ENCODE measurements at places on chromosomes 5 and 9. TPM values are rescaled to one million over a fixed set of nuclear protein-coding genes. Genes with fewer than 3 reads are reported as not detected.

DNA sequence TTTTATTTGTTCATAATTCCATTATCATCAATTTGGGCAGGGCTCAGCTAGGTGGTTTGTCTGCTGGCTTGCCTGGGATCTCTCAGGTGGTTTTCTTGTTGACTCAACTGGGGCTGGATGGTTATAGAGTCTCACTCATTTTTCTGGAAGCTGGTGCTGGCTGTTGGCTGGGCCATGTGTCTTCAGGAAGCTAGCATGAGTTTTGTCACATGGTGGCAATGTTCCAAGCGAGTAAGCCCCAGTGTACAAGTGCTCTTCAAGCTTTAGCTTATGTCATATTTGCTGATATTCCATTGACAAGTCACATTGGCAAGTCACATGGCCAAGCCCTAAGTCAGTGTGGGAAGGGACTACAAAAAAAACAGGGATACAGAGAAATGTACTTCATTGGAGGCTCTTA is 2.3 kb upstream of the RASEF start:
- no peaks in the 10 kb centered on the region for H3K4me1 ChIP-seq
- peaks cover 33% of the 10 kb centered on the region for H3K27me3 ChIP-seq
- no peak overlapping the region for H3K27ac ChIP-seq
- no peak for DNase-seq
- H3K36me3 ChIP-seq = no peaks in the 10 kb centered on the region

- no peaks in the 10 kb centered on the region for H3K36me3 ChIP-seq
- DNase-seq = no peak
- H3K27ac ChIP-seq = no peak overlapping the region
- peaks cover 8% of the 10 kb centered on the region for H3K4me1 ChIP-seq
- H3K4me3 ChIP-seq = no peak overlapping the region
Measured at GRCh38 chr5:176633598-176633997, 3.1 kb downstream of the EIF4E1B start.

GRCh38 chr5:6711409-6712141 is 1.7 kb upstream of the TENT4A start:
- peaks cover 14% of the 10 kb centered on the region for H3K36me3 ChIP-seq
- H3K27ac ChIP-seq = peak overlapping the region; percentile 97
- no peak for DNase-seq
- H3K27me3 ChIP-seq = peaks cover 2% of the 10 kb centered on the region

GRCh38 chr9:134220311-134220710 is 55.9 kb upstream of the RNU6ATAC start:
- H3K4me3 ChIP-seq = no peak overlapping the region
- H3K4me1 ChIP-seq = no peaks in the 10 kb centered on the region
- H3K36me3 ChIP-seq = no peaks in the 10 kb centered on the region
- DNase-seq = no peak
- H3K27me3 ChIP-seq = no peaks in the 10 kb centered on the region

DNA sequence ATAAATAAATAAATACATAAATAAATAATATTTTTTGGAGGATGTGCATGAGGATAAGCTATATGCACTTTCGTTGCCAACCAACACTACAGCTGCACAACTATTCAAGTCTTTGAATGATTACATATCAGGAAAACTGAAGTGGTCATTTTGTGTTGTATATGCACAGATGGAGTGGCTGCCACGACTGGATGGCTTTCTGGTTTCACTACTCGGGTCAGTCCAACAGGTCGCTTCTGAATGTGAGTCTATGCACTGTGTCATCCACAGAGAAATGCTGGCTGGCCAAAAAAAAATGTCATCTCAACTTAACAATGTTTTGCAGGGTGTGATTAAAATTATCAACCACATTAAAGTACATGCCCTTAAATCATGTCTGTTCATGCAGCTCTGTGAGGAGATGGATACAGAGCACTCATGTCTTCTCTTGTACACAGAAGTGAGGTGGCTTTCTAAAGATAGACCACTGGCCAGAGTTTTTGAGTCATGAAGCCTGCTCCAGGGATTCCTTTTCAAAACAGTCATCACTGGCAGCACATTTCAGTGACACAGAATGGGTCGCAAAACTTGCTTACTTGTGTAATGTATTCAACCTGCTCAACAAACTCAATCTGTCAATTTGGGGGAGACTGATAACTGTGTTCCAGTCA is 589.8 kb upstream of the CYLC2 start:
- H3K27ac ChIP-seq = no peak overlapping the region
- no peak for DNase-seq
- no peak overlapping the region for H3K4me3 ChIP-seq
- no peaks in the 10 kb centered on the region for H3K4me1 ChIP-seq

GRCh38 chr5:169778622-169779596 is 141.8 kb downstream of the DOCK2 start:
- H3K27ac ChIP-seq = no peak overlapping the region
- no peak for DNase-seq
- peaks cover 9% of the 10 kb centered on the region for H3K4me1 ChIP-seq
- no peak overlapping the region for H3K4me3 ChIP-seq
- H3K27me3 ChIP-seq = no peaks in the 10 kb centered on the region

GRCh38 chr5:65873181-65873750 is 53.1 kb upstream of the ERBIN start:
- no peak overlapping the region for H3K27ac ChIP-seq
- no peak overlapping the region for H3K4me3 ChIP-seq
- DNase-seq = no peak
- no peaks in the 10 kb centered on the region for H3K27me3 ChIP-seq

DNA sequence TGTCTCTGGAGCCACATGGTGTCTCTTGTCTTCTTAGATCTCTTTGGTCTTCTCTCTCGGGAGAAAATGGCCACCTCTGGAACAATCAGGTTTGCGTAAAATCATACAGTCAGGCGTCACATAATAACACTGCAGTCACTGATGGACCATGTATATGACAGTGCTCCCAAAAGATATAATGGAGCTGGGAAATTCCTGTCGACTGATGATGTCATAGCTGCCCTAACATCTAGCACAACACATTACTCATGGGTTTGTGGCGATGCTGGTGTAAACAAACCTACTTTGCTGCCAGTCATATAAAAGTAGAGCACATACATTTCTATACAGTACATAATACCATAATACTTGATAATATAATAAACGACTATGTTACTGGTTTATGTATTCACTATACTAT is 30.1 kb upstream of the RAI14 start:
- H3K27me3 ChIP-seq = peaks cover 4% of the 10 kb centered on the region
- no peak overlapping the region for H3K4me3 ChIP-seq
- no peak overlapping the region for H3K27ac ChIP-seq
- no peaks in the 10 kb centered on the region for H3K36me3 ChIP-seq
- DNase-seq = no peak

DNA sequence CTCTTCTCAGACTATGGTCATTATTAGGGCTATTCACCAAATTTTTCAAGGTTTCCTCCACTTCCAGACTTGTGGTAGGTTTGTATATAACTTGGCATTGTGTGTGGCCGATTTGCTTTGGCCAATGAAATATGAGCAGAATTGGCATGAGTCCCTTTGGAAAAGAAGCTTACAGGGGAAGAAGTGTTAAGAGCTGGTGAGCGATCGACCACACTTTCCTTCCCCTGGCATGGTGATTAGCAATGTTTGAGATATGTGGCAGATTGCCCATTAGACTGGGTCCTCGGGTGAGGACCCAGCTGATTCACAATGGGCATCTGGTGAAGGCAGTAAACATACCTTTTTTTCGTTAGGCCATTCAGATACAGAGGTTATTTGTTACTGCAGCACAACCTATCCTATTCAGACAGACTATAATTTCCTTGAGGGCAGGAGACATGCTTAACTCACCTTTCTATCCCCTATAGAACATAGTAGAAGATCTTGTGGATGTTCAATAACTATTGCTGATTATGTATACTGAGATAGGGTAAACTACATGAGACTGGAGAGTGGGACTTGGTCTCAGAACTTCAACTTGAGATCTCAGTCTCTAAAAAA is 62.8 kb upstream of the KLF9 start:
- H3K4me1 ChIP-seq = no peaks in the 10 kb centered on the region
- no peaks in the 10 kb centered on the region for H3K36me3 ChIP-seq
- no peak for DNase-seq
- no peak overlapping the region for H3K27ac ChIP-seq
- no peak overlapping the region for H3K4me3 ChIP-seq
- no peaks in the 10 kb centered on the region for H3K27me3 ChIP-seq

- no peaks in the 10 kb centered on the region for H3K4me1 ChIP-seq
- no peak overlapping the region for H3K4me3 ChIP-seq
- H3K36me3 ChIP-seq = no peaks in the 10 kb centered on the region
Measured at GRCh38 chr5:1911773-1912235, 29.1 kb upstream of the IRX4 start.

- peaks cover 18% of the 10 kb centered on the region for H3K27me3 ChIP-seq
- H3K4me1 ChIP-seq = no peaks in the 10 kb centered on the region
- H3K27ac ChIP-seq = no peak overlapping the region
- H3K36me3 ChIP-seq = no peaks in the 10 kb centered on the region
- H3K4me3 ChIP-seq = no peak overlapping the region
Measured at GRCh38 chr9:88658311-88658822, 123.4 kb downstream of the NXNL2 start.

GRCh38 chr5:118224546-118224945 is 763.8 kb downstream of the DTWD2 start:
- no peaks in the 10 kb centered on the region for H3K27me3 ChIP-seq
- no peaks in the 10 kb centered on the region for H3K4me1 ChIP-seq
- no peak for DNase-seq
- H3K36me3 ChIP-seq = no peaks in the 10 kb centered on the region

DNA sequence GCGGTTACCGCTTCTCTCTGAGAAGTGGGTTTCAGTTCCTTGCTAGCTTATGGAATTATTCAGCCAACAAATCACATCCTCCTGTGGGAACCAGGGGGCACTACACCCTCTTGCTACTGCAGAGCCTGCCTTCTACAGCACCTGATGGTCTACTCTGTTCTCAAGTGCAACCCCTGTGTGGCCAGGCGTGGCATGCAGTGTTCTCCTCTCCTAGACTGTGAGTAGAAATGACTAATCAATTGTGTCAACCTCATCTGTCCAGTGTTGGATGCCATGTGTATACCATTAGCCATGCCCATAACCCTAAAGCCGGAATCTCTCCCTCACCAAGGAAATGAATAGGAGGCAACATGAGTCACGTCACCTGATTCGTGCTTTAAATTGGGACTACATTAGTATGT is 117.2 kb upstream of the LIFR start:
- H3K27ac ChIP-seq = no peak overlapping the region
- H3K4me1 ChIP-seq = no peaks in the 10 kb centered on the region
- DNase-seq = no peak
- peaks cover 3% of the 10 kb centered on the region for H3K27me3 ChIP-seq
- H3K4me3 ChIP-seq = no peak overlapping the region

DNA sequence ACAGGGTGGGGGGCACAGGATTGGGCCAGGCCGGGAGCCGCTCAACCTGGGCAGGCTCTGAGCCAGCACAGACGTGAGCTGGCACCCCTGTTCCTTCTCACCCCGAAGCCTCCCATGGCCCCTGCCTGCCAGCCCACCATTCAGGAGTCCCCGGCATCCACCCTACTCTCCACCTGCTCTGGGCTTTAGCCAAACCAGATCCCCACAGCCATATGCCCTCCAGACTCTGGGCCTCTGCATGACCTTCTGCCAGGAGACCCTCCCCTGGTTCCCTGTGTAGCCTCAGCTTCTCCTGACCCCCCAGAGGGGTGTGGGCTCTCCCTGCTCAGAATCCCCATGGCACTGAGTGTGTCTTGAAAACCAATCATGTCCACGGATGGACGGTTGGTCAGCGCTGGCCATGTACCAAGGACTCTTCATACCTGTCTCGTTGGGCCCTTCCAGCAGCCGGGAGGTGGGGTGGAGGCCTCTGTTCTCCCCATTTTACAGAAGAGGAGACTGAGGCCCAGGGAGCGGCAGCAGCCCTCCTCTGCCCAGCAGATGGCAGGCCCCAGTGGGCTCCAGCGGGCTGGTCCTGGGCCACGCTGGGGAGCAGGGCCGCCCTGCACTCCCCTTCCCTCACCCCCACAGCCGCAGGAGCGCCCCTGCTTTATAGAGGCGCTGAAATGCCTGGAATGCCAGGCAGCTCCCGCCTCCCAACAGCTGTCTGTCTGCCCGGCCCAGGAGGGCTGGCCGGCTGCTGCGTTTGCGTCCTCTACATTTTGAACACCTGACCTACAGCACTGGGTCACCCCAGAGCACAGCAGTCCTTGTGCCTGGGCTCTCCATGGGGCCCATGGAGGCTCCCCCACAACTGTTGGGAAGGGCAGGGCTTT is 3.5 kb upstream of the MYMK start:
- H3K36me3 ChIP-seq = no peaks in the 10 kb centered on the region
- no peak overlapping the region for H3K4me3 ChIP-seq
- peaks cover 4% of the 10 kb centered on the region for H3K27me3 ChIP-seq
- no peak for DNase-seq

- no peak overlapping the region for H3K4me3 ChIP-seq
- H3K36me3 ChIP-seq = no peaks in the 10 kb centered on the region
- H3K27me3 ChIP-seq = no peaks in the 10 kb centered on the region
- H3K4me1 ChIP-seq = peaks cover 53% of the 10 kb centered on the region
- no peak for DNase-seq
Measured at GRCh38 chr9:125632321-125633115, 74.5 kb downstream of the MAPKAP1 start.

- peaks cover 77% of the 10 kb centered on the region for H3K36me3 ChIP-seq
- H3K4me1 ChIP-seq = peaks cover 31% of the 10 kb centered on the region
- H3K27me3 ChIP-seq = no peaks in the 10 kb centered on the region
Measured at GRCh38 chr9:89353989-89354388, 35.7 kb downstream of the SECISBP2 start.

DNA sequence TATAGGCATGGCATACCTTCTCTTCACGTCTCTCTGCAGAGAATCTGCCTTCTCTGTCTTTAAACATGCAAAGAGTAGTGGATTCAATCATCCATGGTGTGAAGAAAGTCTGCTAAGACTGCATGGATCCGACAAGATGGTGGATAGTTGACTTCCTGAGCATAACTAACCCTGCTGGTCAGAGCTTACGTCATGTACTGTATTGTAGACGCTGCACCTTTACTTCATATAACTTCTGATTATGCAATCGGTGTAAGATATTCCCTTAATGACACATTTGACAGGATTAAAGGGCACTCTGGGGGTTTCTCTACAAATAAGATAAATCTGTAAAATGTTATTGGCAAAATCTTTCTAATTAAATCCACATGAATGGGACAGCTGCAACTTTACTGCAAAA is 240.3 kb upstream of the NREP start:
- H3K4me3 ChIP-seq = no peak overlapping the region
- no peaks in the 10 kb centered on the region for H3K36me3 ChIP-seq
- H3K4me1 ChIP-seq = no peaks in the 10 kb centered on the region
- peaks cover 13% of the 10 kb centered on the region for H3K27me3 ChIP-seq

- no peaks in the 10 kb centered on the region for H3K36me3 ChIP-seq
- no peaks in the 10 kb centered on the region for H3K4me1 ChIP-seq
- no peak for DNase-seq
- H3K27ac ChIP-seq = no peak overlapping the region
- peaks cover 7% of the 10 kb centered on the region for H3K27me3 ChIP-seq
- H3K4me3 ChIP-seq = no peak overlapping the region
Measured at GRCh38 chr5:124755565-124755964, 9.1 kb upstream of the ZNF608 start.

- H3K36me3 ChIP-seq = no peaks in the 10 kb centered on the region
- no peaks in the 10 kb centered on the region for H3K4me1 ChIP-seq
- peaks cover 3% of the 10 kb centered on the region for H3K27me3 ChIP-seq
- H3K27ac ChIP-seq = no peak overlapping the region
- H3K4me3 ChIP-seq = no peak overlapping the region
Measured at GRCh38 chr5:58828258-58828657, 245.4 kb downstream of the RAB3C start.

The GARNL3 gene
- total RNA-seq = 2.0 TPM

The NUTM2F gene
- total RNA-seq = not detected

The TAF1L gene
- total RNA-seq = not detected

The PCDHB11 gene
- total RNA-seq = not detected

The KCNV2 gene
- not detected for total RNA-seq

The VLDLR gene
- 3.7 TPM for total RNA-seq

The FAM169A gene
- 3.1 TPM for total RNA-seq

The ORM2 gene
- total RNA-seq = not detected

The ARPC5L gene
- total RNA-seq = 63.3 TPM

Measured in activated CD4-positive, alpha-beta T cell treated with anti-CD3 and anti-CD28 coated beads, Interleukin-2, amount 10 ng/mL, durations not matched to agents 7 days and 5 days (primary cell).